Colonic mucosa (tissue), 4 donors: ENCODE measurements at places on chromosomes 7 and 10. TPM values are rescaled to one million over a fixed set of nuclear protein-coding genes. Genes with fewer than 3 reads are reported as not detected.

- no peak overlapping the region for H3K27ac ChIP-seq
- H3K27me3 ChIP-seq: no peaks in the 10 kb centered on the region
- H3K36me3 ChIP-seq: no peaks in the 10 kb centered on the region
- H3K4me1 ChIP-seq: no peaks in the 10 kb centered on the region
- DNase-seq: no peak
These were observed 8.1 kb downstream of the SEMA3D start for GRCh38 chr7:85178531-85179298.

DNA sequence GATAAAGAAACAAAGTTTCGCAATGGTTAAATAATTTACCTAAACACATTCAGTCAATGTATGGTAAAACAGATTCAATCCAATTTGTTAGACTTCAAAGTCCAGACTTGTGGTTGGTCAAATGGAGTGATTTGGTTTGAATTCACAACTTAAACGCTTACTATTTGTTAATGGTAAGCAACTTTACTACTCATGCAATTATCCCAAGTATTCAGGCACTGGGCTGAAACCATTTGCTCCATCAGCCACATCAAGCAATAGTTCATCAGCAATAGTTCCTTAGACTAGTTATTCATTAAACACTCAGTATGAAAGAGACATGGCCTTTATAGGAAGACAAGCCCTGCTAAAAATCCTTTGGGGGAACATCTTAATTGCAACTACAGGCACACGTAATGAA, 253.0 kb downstream of the AGMO start:
- no peaks in the 10 kb centered on the region for H3K27me3 ChIP-seq
- H3K4me1 ChIP-seq: no peaks in the 10 kb centered on the region
- H3K36me3 ChIP-seq: no peaks in the 10 kb centered on the region
- H3K4me3 ChIP-seq: no peak overlapping the region
- DNase-seq: no peak

DNA sequence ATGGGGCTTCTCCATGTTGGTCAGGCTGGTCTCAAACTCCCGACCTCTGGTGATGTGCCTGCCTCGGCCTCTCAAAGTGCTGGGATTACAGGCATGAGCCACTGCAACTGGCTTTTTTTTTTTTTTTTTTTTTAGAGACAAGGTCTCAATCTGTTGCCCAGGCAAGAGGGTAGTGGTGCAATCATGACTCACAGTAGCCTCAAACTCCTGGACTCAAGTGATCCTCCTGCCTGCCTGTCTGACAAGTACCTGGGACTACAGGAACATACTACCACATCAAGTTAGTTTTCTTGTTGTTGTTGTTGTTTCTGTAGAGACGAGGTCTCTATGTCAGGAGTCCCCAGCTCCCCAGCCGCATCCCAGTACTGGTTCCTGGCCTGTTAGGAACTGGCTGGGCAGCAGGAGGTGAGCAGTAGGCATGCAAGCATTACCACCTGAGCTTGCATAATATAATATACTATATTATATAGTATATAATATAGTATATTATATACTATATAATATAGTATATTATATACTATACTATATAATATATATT, 55.7 kb downstream of the TPK1 start:
- no peak for DNase-seq
- H3K27me3 ChIP-seq: no peaks in the 10 kb centered on the region
- H3K27ac ChIP-seq: no peak overlapping the region

DNA sequence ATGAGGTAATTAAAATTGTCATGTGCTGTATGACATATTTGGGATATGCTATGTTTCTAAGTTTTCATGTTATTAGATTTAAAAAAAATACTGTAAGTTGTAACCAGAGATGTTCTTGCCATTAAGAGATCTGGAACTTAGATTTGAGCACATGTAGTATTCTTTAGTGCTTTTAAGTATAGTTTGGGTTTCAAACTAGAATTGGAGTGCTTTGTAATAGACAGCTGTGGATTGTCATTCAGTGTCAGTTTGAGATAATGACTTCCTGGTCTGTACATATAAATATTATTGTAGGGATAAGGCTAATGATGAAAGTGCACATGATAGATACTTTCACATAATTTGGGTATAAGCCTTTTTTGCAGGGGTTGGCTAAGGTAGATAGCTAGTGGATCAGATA, 936.2 kb downstream of the CNTNAP2 start:
- no peaks in the 10 kb centered on the region for H3K27me3 ChIP-seq
- H3K27ac ChIP-seq: no peak overlapping the region
- no peak overlapping the region for H3K4me3 ChIP-seq

Gene TMEM213
- not detected for total RNA-seq
